ENCODE measurements at places on chromosomes 1 and 21. TPM values are rescaled to one million over a fixed set of nuclear protein-coding genes. Genes with fewer than 3 reads are reported as not detected.

Gene ANKRD35
- 0.62 TPM for total RNA-seq

Gene MX2
- total RNA-seq = 0.62 TPM

GRCh38 chr1:53391982-53392381 is 64.1 kb upstream of the LRP8 start:
- DNase-seq = no peak

DNA sequence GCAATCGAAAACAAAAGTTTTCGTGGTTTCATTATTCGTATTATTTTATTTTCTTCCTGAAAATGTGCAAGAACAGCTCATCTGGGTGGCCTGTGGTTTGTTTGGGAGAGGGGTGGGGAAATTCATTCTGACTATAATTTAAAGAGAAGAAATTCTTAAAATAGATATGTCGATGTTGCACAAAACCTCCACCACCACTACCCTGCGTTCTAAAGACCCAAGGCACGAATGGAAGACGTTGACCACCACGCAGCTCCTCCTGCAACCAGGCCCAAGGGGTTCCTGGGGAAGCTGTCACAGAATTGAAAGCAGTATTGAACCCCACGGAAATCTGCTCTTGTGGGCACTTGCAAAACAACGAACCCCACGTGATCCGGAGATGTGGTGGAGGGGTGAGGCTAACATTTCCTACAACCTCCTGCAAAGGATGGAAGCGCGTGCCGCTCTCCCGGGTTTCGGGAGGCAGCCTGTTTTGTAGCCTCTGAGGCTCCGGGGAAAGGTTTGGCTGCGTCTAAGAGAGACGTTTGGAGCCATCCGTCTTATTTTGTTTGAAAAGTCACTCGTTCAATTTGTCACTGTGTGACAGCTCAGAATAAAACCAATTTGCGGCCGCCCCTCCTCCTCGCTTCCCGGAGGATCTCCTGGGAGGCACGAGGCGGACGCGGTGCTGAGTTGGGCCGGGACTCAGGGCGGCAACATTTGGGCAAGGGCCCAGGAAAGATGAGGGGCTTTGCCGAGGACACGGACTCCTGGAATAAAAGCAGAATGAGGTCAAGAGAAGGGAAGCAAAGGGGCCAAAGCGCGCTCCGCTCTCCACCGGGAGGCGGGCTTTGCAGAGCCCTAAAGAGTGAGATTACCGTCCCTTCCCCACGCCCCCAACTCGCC is 810 bp upstream of the HLX start:
- no peak for DNase-seq

GRCh38 chr1:58104960-58105359 is 441.6 kb downstream of the OMA1 start:
- no peak for DNase-seq

Data from occipital lobe (tissue), 3 donors.